ENCODE measurements at places on chromosomes 12 and 14.
A peak's percentile ranks its signal among the peaks of the same experiment; 100 is the strongest.

DNA sequence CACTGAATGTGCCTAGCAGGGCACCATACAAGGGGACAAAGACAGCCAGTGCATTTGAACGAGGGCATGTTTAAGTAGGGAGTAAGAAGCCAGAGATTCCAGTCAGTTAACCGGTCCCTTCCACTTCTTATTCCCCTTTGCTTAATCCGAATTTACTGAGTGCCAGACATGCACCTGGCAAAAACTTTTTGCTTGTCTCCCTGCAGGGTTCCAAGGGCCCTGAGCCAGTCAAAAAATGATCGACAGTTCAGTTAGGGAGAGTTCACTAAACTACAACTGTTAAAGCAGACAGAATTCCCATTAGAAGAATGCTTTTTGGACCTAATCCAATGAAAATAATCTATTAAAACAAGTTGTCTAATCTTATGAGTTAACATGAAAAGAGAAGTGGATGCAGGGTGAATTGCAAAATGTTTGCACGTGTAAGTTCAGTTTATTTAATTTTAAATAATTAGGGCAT, 193.8 kb downstream of the TMTC2 start:
- no peak for DNase-seq

DNA sequence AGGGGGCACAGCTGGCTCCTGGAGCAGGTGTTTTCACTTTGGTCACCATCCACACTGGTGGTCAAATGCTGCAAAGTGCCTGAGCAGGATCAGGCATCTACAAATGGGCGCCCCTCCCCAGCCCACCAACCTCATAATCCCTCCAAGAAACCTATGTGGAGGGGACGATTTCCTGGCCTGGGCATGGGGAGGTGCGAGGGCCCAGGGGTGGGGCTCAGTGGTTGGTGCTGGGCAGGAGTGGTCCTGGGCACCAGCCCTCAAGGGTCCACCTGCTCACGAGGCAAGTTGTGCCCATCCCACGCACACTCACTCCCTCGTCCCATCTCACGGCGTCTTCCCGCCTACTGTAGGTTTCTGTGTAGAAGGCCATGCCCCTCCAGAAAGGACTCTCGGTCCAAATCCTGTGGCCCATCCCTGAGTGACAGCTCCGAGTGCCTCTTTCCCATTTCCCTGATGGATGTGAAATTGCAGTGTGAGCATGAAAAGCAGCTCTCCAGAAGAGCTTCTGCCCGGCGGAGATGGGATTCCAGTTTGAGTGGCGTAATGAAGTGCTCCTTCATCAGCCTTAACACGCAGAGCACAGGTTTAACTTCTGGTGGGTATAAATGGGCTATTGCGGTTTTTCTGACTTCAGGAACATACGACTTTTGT, 36.9 kb downstream of the SLC15A4 start:
- no peak for DNase-seq

- DNase-seq, result no peak
Measured at GRCh38 chr14:65650826-65651225, 238.3 kb downstream of the FUT8 start.

- DNase-seq, result peak; percentile 80
Measured at GRCh38 chr12:63294327-63294632, 143.3 kb upstream of the AVPR1A start.

DNA sequence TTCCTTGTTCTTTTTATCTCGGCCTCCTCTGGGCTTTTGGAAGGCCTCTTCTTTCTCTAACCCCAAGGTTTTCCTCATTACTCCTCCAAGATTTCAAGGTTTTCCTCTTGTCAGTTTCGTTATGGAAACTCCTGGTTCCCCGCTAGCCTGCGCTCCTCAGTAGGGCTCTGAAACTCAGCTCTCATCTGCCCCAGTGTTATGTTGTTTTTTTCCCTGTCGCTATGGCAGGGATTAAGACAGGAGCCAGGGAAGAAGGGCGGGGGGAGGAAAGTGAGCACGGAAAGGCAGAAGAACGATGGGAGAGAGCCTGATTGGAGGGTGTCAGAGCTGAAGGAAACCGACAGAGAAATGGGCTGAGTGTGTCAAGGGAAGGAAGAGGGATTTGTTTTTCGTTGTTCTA, 26.5 kb upstream of the JDP2 start:
- DNase-seq, result no peak

GRCh38 chr12:64528616-64529015, 76.7 kb downstream of the TBK1 start:
- DNase-seq, result no peak

GRCh38 chr12:95773320-95773719, 17.2 kb downstream of the NTN4 start:
- DNase-seq, result no peak

All from mammary epithelial cell (primary cell).